ENCODE measurements at places on chromosomes 16 and 17. TPM values are rescaled to one million over a fixed set of nuclear protein-coding genes. Genes with fewer than 3 reads are reported as not detected.
A peak's percentile ranks its signal among the peaks of the same experiment; 100 is the strongest.

- DNase-seq, result no peak
Measured at GRCh38 chr16:47057630-47057993, 84.1 kb upstream of the DNAJA2 start.

DNA sequence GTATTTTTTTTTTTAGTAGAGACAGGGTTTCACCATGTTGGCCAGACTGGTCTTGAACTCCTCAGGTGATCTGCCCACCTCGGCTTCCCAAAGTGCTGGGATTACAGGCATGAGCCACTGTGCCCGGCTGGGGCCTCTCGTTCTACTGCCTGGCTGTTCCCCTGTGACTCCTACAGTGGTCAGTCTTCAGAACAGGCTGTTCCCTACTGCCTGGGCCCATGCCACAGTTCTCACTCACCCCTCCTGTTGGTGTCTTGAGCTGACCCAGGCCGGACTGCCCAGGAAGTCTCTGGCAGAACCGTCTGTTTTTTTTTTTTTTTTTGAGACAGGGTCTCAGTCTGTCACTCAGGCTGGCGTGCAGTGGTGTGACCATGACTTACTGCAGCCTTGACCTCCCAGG, 3.3 kb downstream of the CDK3 start:
- no peak for DNase-seq

- no peak for DNase-seq
Measured at GRCh38 chr16:13940397-13940933, 20.5 kb downstream of the ERCC4 start.

DNA sequence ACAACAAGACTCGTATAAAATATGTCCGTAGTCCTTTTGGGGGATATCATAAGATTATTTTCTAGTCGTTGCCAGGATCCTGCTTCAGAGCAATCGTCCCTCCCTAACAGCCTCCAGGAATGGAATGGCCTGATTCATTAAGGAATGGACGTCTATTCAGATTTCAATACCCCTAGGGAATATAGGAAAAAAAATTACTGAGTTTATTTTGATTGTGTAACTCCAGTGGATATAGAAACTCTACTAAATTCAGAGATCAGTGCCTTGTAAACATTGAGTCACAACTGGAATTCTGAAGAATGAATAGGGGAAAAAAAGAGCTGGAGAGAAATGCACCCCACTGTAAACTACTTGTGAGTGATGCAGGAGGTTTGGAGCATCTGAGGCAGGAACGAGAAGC, 1171.5 kb upstream of the GOT2 start:
- DNase-seq, result no peak

GRCh38 chr17:12415031-12415430, 250.7 kb upstream of the MYOCD start:
- DNase-seq, result peak; percentile 62

- no peak for DNase-seq
Measured at GRCh38 chr17:81858967-81859905, 1.1 kb downstream of the P4HB start.

- DNase-seq, result no peak
Measured at GRCh38 chr17:57396511-57396921, 140.2 kb downstream of the MSI2 start.

GRCh38 chr17:69142175-69142802, 594 bp upstream of the ABCA6 start:
- DNase-seq, result peak; percentile 15

- no peak for DNase-seq
Measured at GRCh38 chr17:82685291-82685690, 13.2 kb downstream of the RAB40B start.

DNA sequence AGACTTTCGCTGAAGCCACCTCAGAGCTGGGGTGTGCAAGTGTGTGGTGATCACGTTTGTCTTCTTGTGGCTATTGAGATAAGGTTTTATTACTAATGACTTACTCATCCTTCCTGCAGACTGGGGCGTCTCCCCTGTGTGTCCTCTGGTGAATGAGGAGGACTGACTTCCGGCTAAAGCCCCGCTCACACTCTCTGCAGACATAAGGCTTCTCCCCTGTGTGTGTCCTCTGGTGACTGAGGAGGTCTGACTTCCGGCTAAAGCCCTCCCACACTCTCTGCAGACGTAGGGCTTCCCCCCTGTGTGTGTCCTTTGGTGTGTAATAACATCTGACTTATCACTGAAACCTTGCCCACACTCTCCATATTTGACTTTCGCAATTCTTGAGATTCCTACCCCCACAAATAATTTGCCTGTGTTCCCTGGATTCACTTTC, 19.4 kb downstream of the PRDM7 start:
- peak; percentile 16 for DNase-seq

DNA sequence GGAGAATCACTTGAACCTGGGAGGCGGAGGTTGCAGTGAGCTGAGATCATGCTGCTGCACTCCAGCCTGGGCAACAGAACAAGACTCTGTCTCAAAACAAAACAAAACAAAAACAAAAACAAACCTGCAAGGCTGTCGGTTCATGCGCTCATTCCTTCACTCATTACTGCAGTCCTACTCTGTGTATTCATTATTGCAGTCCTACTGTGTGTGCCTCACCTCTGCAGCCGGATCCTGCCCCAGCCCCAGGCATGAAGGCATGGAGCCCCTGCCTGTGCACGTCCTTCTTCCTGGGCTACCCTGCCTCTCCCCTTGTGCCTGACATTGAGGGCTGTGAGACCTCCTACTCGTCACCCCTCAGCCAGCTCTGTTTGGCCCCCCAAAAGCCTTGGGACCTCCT, 57.6 kb downstream of the TMEM235 start:
- DNase-seq, result no peak

GRCh38 chr16:77467821-77468335, 33.0 kb upstream of the ADAMTS18 start:
- DNase-seq, result no peak

DNA sequence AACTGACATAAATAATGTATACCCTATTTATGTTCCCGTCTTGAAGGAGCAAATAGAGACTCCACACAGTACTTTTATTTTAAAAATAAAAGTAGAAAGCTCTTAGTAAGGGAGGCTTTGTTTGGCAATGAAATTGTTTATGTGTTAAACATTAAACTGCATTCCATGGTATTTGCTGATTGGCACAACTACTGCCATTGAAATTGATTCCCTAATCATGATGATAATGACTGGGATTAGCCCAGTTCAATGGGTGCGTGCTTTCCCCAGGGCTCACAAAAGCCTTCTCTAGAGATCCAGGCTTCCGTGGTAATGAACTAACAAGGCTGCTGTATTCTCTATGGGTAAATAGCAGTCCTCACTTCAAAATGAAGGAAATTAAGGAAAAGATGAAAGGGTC, 67.5 kb downstream of the GPRC5B start:
- DNase-seq, result no peak

Gene TSPAN10
- polyA plus RNA-seq, result 0.92 TPM

Gene ALOX15B
- polyA plus RNA-seq, result not detected
